ELF-1 (cell line): ENCODE measurements at places on chromosomes 4 and X.

GRCh38 chr4:94346541-94346940, 3.9 kb upstream of the HPGDS start:
- no peak for DNase-seq

- peak; percentile 67 for DNase-seq
These were observed 32.0 kb upstream of the MGST2 start for GRCh38 chr4:139633661-139634060.

GRCh38 chr4:11843340-11843739, 414.6 kb upstream of the HS3ST1 start:
- no peak for DNase-seq

- no peak for DNase-seq
These were observed 182.7 kb upstream of the FAT4 start for GRCh38 chr4:125131891-125132680.
